ENCODE measurements at places on chromosomes 12 and 14. TPM values are rescaled to one million over a fixed set of nuclear protein-coding genes. Genes with fewer than 3 reads are reported as not detected.
A peak's percentile ranks its signal among the peaks of the same experiment; 100 is the strongest.

Gene PLEKHD1
- total RNA-seq = 0.41 TPM

DNA sequence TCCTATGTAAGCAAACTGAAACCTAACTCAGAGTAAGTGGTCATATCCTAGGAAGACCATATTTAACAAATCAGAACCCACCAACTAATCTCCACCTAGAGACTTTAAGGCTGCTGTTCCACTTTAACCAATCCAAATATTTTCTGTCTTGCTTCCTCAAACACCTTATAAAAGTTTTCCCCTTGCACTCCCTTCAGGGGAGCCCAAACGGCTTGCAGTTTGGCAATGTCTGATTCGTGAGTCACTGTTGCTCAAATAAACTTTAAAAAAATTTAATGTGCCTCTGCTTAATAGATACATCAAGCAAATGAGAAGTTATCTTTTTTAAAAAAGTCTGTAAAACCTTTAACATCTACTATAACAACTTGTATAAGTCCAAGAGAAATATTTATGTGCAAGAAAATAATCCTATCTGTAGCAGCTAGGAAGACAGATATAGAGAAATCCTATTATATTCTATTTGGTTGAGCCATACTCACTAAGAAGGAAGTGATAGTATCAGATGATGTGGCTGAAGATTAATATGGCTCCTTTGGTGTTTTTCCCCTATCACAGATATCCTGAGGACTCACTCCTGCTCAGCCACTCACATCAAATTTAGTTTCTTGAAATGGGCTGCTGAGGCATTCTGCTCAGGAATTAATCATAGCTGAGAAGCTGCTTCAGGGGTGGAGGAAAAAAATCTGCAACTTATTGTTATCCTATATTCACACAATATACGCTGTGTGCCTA, 65.1 kb upstream of the DUSP6 start:
- no peak overlapping the region for H3K4me3 ChIP-seq
- no peak overlapping the region for H3K27ac ChIP-seq
- no peaks in the 10 kb centered on the region for H3K4me1 ChIP-seq
- H3K36me3 ChIP-seq = no peaks in the 10 kb centered on the region
- no peak for DNase-seq
- no peaks in the 10 kb centered on the region for H3K27me3 ChIP-seq

Gene AP1G2
- 207 TPM for total RNA-seq

Gene BDKRB2
- not detected for total RNA-seq

GRCh38 chr14:65500075-65500474, 87.5 kb downstream of the FUT8 start:
- no peak overlapping the region for H3K4me3 ChIP-seq
- no peak overlapping the region for H3K27ac ChIP-seq
- H3K27me3 ChIP-seq = no peaks in the 10 kb centered on the region
- H3K36me3 ChIP-seq = no peaks in the 10 kb centered on the region

DNA sequence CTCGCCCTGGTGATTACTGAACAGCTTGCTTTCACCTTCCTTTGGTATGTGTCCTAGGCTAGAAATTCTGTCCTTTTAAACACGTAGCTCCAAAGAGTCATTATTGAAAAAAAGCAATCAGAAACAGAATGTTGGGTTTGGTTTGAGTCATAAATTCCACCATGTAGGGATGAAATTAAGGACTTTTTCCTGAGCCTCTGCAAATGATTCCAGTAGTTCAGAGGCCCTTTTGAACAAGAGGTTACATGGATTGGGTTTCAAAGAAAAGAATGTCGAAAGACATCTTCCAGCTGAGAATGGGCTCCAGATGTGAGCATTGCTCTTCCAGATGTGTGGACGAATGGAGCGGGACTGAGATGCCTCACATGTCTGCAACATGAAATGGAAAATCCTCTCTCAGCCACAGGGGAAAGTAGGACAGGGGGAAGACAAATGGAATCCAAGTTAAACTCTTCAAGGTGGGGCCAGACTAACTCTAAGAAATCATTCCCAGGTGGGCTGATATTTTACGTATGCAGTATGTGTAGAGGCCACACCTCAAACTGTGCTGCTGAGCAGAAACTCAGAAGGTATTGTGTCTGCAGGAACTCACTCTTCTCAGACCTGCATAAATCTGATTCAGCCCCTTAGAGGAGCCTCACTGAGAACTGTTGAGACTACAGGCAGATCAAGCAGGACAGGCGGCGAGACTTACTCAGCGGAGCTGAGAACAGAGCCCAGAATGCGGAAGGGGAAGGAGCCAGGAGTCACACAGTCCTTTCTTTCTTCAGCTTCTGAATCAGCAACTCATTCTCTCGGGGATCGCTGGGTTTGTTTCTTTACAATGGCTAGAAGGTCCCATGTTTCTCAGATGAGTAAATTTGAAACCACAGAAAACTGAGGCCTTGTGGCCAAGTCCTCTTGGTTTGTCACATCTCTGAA, 23.3 kb upstream of the EMP1 start:
- DNase-seq = no peak
- no peak overlapping the region for H3K4me3 ChIP-seq
- no peak overlapping the region for H3K27ac ChIP-seq
- H3K36me3 ChIP-seq = no peaks in the 10 kb centered on the region
- peaks cover 38% of the 10 kb centered on the region for H3K4me1 ChIP-seq

- H3K4me3 ChIP-seq = no peak overlapping the region
- no peaks in the 10 kb centered on the region for H3K27me3 ChIP-seq
- no peaks in the 10 kb centered on the region for H3K36me3 ChIP-seq
- no peak overlapping the region for H3K27ac ChIP-seq
- no peaks in the 10 kb centered on the region for H3K4me1 ChIP-seq
These were observed 394.1 kb downstream of the C12orf75 start for GRCh38 chr12:105724641-105725040.

DNA sequence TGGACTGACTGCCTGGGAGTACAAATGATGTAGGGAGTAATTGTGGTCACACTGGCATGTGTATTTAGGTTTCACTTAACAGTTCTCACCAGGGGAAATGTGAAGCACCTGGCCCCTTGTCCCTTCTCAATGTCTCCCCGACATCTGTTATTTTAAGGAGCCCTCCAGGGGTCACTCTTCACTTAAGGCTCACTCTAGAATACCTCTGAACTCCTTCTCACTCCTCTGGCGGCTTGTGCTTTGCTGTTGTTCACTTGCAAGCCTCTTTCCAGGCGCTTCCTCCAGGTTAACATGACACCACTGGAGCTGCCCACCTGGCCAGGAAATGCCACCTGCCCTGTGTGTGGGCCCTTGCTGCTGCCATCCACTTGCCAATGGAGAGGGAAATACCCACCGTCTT, 56.5 kb upstream of the GZMB start:
- no peak overlapping the region for H3K27ac ChIP-seq
- DNase-seq = peak; percentile 58
- no peak overlapping the region for H3K4me3 ChIP-seq
- no peaks in the 10 kb centered on the region for H3K36me3 ChIP-seq
- no peaks in the 10 kb centered on the region for H3K27me3 ChIP-seq

- H3K27ac ChIP-seq = no peak overlapping the region
- H3K4me1 ChIP-seq = no peaks in the 10 kb centered on the region
- H3K4me3 ChIP-seq = no peak overlapping the region
- DNase-seq = no peak
- H3K36me3 ChIP-seq = no peaks in the 10 kb centered on the region
- no peaks in the 10 kb centered on the region for H3K27me3 ChIP-seq
These were observed 125.2 kb upstream of the CCDC196 start for GRCh38 chr14:66361013-66361412.

Gene MMP17
- total RNA-seq = not detected

DNA sequence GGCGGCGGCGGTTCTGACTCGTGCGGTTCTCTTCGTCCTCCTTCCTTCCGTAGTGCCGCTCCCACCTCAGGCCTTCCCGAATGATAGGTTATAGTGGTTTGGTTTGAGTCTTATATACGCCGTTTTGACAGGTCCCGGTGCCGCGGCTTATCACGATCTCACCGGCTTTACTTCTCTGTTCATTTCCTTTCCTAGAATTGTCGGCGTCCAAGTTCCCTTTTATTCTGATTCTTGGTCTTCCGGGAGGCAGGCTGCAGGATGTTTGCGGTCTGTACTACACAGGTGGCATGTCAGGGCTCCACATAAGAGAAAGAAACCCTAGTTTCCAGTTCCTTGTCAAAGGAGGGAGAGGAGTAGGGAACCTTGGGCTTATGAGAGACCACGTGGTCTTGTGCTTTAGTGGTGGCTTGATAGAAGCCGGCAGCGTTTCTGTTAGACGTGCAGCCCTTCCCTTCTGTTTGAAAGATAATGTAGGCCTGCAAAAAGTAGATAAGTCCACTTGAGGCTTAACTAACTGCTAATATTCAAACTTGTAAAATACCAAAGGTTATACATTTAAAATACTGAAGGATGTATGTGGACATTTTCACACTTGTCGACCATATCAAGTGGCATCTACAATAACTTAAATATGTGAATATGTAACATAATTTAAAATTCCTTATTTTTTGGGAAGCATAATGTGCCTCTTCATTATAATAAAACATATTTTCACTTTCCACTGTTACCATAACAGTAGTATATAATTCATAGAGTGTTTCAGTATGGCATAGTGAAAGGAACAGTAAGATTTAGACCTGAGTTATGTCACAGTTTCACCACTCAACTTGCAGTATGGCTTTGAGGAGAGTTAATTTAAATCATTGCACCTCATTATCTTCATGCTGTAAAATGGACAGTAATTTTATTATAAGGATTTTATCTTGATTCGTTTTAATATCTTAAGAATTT, 804 bp downstream of the USP15 start:
- H3K4me3 ChIP-seq = peak overlapping the region; percentile 78
- peaks cover 53% of the 10 kb centered on the region for H3K4me1 ChIP-seq
- peaks cover 23% of the 10 kb centered on the region for H3K36me3 ChIP-seq
- peak; percentile 88 for DNase-seq

All from Karpas-422 (cell line).